ENCODE measurements at places on chromosomes 5 and 9. TPM values are rescaled to one million over a fixed set of nuclear protein-coding genes. Genes with fewer than 3 reads are reported as not detected.

Gene SLC4A9
- total RNA-seq = not detected

Gene ELL2
- total RNA-seq = 318 TPM

Gene IFNE
- total RNA-seq = 1.7 TPM

Gene MTRR
- total RNA-seq = 39.0 TPM

Gene UBAC1
- total RNA-seq = 31.8 TPM

Gene IQGAP2
- 22.6 TPM for total RNA-seq

Gene FOXD4L5
- total RNA-seq = not detected

Gene SAP30L
- 36.6 TPM for total RNA-seq

Gene CNTNAP3B
- total RNA-seq = 13.8 TPM

Gene SUB1
- total RNA-seq = 235 TPM

Gene IL7R
- total RNA-seq = 45.8 TPM
